Stomach (tissue), 19 donors: ENCODE measurements at places on chromosomes 7 and 10. TPM values are rescaled to one million over a fixed set of nuclear protein-coding genes. Genes with fewer than 3 reads are reported as not detected.
A peak's percentile ranks its signal among the peaks of the same experiment; 100 is the strongest.

DNA sequence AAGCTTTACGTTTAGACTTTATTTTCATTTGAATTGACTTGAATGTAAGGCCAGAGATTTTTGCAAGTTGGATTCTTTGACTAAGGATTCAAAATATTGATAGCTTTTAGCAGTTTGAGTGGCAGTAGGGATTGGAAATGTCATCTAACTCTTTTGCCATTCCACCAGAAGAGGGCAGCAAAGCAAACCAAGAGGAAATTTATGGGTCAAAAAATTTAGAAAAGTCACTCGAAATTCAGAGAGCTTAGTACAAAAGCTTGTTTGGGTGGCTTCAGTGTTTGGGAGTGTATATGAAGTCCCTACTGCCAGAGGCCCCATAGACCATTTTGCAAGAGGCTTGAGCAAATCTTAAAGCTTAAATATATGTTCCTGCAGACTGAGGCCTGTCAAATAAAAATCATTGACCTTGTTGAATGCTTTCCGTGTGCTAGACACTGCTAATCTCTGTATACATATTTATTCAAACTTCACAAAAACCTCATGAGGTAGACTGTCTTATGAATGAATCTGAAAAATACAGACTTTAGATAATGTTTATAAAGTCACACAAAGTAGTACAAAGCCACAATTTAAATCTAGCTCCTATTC is 44.6 kb upstream of the RSBN1L start:
- no peaks in the 10 kb centered on the region for H3K36me3 ChIP-seq
- no peak overlapping the region for H3K27ac ChIP-seq
- peaks cover 33% of the 10 kb centered on the region for H3K4me1 ChIP-seq

DNA sequence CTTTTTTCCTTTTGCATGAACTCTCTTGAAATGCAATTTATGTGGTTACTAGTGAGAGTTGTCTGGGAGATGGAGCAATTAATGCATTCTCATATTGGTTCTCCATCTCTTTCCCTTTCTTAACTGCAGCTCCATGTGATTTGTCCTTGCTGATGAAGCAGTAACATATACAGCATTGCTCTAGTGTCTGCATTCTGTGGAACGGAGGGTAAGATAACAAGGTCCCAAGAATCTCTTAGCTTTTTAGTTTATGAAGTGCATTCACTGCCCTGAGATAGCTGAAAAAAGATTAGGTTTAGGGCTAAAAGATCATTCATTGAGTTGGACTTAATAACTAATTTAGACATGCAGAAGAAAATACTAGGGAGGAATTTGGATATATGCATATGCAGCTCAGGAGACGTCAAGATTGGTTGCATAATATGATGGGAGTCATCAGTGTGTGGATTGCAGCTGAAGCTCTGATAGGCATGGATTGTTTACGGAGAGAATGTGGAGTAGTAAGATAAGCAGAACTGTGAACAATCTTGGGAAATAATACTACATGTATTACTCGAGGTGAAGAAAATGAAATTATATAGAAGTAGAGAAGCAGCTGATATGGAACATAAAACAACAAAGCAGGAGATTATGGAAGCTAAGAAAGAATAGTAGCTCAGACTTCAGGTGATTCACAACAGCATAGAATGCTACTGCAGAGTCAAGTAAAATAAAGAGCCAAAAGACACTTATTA is 404.7 kb downstream of the ARL4A start:
- no peak overlapping the region for H3K27ac ChIP-seq
- H3K27me3 ChIP-seq: no peaks in the 10 kb centered on the region
- no peaks in the 10 kb centered on the region for H3K4me1 ChIP-seq
- DNase-seq: no peak

DNA sequence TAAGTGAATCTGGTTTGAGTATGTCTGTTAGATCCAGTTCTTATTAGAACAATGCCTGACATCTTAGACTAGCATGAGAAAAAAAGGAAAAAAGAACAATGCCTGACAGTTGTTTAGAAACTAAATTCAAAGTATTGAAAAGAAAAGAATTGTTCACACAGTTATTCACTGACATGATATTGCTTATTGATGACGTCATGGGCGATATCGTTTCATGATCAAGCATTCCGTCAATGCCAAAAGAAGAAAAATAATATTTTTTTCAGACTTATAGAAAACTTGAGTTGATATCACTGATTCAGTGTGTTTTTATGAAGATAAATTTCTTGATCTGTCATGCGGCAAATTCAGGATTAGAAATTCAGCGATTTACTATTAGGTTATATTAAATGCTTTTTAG is 196.5 kb upstream of the AGR3 start:
- no peak overlapping the region for H3K4me3 ChIP-seq
- H3K36me3 ChIP-seq: no peaks in the 10 kb centered on the region
- no peaks in the 10 kb centered on the region for H3K4me1 ChIP-seq

DNA sequence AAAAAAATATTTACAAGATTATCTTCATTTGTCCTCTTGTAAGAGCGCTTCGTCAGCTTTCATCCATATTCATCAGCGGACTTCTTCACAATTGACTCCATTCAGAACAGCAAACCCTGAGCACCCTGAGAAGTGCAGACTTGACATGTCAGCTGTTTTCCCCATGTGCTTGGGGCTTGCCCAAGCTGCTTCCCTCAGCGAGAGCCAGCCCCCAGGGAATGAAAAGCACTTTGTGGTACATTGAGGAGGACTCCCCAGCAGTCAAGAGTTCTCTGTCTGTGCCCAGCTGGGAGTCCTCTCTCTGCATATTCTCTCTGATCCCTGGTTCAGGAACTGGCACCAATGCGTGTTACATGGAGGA is 22.7 kb downstream of the HKDC1 start:
- H3K27me3 ChIP-seq: no peaks in the 10 kb centered on the region
- no peak overlapping the region for H3K4me3 ChIP-seq
- H3K4me1 ChIP-seq: no peaks in the 10 kb centered on the region
- no peak for DNase-seq
- no peak overlapping the region for H3K27ac ChIP-seq
- no peaks in the 10 kb centered on the region for H3K36me3 ChIP-seq

DNA sequence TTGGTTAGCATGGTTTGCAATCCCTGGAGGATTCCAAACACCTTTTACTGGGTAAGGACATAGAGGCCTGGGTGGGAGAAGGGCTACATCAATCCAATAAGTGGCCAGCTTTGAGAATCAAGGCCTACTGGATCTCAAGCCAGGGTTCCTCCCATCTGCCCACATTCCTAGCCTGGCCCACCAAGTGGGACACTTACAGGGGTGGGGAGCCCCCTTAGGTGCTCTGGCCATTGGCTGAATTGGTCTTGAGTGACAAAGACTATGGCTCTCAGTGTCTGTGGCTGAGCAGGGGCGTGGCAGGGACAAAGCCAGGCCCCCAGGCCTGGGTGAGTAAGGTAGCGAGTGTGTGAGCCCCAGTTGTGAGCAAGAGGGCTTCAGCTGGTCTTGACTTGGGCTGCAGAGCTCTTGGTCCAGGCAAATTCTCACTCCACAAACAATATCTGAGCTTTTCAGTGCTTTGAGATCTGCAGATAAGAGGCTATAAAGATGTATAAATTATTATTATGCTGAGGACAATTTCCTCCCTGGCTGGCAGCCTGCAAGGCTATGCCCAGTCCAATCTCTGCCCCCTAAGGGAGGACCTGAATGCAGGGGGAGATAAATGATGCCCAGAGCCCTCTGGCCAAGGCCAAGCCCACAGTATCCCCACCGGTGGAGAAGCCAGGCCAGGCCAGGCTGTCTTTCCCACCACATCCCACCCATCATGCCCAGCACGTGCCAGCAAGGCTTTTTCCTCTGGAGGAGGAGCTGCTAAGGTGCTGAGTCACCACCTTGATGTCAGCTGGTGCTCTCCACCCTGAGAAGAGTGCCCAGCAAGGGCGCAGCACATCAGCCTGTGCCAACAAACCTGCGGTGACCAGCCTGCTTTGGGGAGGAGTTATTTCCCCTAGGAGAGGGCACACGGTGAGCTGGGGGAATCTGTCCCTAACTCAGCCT is 80.7 kb upstream of the DUSP5 start:
- no peaks in the 10 kb centered on the region for H3K4me1 ChIP-seq
- no peak overlapping the region for H3K4me3 ChIP-seq
- H3K27ac ChIP-seq: peak overlapping the region; percentile 29

The SLC18A3 gene
- total RNA-seq: not detected
